Epithelial cell of esophagus (primary cell): ENCODE measurements at places on chromosomes 6 and 20.

DNA sequence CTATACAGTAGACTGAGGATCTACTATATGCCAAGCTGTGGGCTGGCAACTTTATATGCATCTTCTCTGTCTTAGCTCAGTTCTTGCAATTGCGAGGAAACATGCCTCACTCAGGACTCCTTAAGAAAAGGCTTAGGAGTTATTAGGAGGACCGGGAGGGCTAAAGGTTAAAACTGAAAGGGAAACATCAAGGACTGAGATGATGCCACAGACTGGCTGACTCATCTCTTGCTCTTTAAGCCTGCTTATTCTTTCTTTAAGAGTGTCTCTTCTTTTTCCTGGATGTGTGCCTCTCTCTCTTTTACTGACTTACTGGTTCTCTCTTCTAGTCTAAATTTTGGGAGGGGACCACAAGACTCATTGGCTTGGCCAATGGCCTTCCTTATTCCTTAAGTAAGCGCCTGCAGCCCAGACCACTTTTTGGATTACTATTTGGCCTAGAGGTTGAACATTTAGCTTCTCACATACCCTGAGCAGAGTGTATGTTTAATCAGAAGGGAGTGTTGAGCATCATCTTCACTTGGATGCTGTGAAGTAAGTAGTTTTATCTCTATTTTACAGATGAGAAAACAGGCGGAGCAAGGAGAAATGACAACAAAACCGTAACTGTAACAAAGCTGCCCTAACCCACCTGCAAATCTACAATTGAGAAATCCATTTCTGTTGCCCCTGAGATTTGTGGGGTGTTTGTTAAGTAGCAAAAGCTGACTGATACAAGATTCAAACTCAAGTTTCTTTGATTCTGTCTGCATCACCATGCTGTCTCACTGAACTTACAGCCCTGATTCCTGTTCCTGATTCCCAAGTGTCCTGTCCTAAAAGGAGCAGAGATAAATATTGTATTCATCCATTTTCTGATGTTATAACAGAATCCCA is 7.2 kb upstream of the SDC4 start:
- DNase-seq = peak; percentile 70

DNA sequence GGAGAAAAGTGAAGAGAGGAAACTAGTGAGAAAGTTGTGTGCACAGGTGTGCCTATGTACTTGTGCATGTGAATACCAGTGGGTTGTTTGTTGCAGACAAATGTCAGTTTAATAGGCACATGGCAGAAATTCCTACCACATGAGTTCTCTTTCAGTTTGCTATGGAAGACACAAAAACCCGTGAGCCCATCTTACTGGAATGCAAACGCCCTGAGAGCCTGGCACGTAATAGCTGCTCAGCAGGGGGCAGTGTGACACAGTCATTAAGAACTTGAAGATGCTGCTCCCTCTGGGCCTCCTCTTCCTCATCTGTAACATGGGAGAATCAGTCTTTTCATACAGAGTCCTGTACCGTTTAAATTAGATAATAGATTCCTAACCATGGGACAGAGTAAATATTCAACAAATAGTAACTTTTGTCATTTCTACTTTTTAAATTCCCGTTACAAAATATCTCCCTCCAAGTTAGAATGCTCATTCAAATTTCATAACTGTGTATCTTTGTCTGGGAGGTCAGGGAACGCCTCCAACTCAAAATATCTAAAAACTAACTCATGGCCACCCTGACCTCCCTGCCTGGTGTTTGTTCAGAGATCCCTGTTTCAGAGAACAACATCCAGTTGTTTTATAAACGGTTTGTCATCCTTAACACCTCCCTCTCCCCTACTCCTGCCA is 802.9 kb downstream of the MAFB start:
- peak; percentile 86 for DNase-seq

GRCh38 chr6:114304304-114304887 is 38.4 kb downstream of the HS3ST5 start:
- DNase-seq = peak; percentile 40

DNA sequence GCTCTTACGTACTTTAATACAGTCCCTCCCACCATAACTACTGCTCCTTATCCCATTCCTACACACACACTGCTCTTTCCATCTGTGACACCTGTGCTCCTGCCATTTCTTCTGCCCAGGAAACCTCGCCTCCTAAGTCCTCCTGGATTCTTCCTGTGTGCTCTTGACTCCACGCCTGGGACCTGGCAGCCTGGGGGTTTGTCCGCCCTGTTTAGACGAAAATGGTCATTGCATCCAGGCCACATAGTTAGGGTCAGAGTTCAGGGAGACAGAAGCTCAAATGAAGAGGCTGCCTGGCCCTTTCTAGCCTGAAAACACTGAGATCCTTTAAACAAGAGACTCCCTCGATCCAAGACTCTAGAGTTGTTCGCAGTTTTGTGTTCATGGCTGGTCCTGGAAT is 17.4 kb upstream of the CTNNBL1 start:
- no peak for DNase-seq

DNA sequence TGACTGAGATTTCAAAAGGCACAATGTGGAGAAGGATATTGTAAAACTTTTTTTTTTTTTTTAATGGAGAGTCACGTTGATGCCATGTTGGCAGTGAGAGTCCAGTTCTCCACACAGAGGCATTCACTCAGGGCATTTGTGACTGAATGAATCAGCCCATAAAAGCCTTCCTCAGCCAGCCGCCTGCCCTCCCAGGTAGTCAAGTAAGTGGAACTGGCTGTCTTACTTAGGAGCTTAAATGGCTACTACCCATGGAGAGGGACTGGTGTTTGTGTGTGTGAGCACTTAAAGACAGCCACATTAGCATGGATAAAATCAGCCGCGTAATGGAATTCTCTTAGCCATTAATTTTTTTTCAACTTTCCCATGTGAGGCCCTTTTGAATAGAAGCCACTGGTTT is 12.6 kb downstream of the AAR2 start:
- no peak for DNase-seq

DNA sequence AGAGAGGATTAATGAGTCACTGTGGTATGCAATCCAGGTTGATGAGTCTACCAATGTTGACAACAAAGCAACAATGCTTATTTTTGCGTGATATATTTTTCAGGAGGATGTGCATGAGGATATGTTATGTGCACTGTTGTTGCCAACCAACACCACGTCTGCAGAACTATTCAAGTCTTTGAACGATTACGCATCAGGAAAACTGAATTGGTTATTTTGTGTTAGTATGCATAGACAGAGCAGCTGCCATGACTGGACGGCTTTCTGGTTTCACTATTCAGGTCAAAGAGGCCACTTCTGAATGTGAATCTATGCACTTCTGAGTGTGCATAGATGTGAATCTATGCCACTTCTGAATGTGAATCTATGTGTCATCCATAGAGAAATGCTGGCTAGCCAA is 134.0 kb upstream of the GRIK2 start:
- peak; percentile 29 for DNase-seq
